ENCODE measurements at places on chromosomes 11 and 22.

- DNase-seq, result peak; percentile 85
Observed at GRCh38 chr11:86551288-86552092, 120.9 kb downstream of the ME3 start.

- DNase-seq, result no peak
Observed at GRCh38 chr11:119727523-119728151, 1.4 kb downstream of the NECTIN1 start.

GRCh38 chr11:62404901-62405300, 13.9 kb upstream of the SCGB1A1 start:
- DNase-seq, result no peak

DNA sequence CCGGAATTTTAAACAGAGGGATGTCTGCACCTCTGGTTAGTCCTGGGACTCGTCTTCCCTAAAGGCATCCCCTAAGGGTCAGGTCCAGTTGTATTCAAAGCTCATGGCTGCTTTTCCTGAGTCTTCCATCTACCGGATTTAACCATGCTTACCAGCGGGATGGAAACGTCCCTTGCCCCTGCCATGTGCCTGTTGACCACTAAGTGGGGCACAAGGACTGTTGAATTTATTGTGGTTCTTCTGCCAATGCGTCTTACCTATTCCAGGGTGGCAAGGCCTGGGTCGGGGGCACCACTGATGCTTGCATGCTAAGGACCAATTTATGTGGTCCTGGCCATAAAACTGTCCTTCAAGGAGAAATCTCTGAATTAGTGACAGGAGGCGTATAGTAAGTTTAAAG, 25.6 kb downstream of the ANKRD42 start:
- DNase-seq, result peak; percentile 1

DNA sequence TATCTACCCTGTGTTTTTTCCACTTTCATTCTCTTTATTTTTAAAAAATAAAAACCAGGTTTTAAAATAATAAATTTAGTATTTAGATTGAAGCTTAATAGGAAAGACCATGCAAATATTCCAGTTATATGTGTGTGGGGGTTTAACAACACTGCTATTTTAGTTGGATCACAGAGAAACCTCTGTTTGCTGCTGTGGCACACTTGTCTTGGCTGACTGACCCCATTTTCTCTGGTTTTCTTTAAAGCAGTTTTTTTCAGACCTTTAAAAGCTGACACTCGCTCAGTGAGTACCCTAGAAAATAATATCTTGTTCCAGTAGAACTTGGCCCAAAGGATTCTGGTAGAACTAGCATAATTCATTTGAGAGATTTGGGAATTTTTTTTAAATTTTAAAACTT, 31.6 kb downstream of the ACER3 start:
- no peak for DNase-seq

- no peak for DNase-seq
Observed at GRCh38 chr22:22343581-22344296, 99.2 kb downstream of the VPREB1 start.

DNA sequence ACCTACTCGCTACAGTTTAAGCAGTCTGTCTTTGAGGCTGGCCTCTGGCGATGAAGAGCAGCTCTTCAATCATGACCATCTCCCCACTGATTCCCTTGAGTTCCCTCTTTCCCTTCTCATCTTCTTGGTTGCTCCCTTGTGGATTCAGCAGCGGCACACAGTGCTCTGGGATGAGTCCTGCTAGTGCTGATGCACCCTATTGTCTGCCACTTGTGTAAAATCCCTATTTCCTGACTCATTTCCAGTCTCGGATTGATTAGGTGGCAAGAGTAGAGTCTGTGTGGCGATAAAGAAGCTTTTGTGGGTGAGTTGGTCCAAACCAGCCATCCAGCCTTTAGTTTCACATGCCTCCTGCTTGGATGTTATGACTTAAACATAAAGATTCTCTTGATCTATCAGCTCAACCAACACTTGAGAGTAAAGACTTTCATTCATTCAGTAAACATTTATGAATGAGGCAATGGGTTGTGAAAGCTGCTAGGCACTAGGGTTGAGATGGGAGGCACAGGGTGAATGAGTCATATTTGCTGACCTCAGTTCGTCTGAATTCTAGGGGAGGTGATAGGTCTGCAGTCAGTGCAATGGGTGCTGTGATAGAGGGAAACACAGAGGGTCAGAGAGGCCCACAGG, 219.4 kb upstream of the RAG2 start:
- peak; percentile 14 for DNase-seq

DNA sequence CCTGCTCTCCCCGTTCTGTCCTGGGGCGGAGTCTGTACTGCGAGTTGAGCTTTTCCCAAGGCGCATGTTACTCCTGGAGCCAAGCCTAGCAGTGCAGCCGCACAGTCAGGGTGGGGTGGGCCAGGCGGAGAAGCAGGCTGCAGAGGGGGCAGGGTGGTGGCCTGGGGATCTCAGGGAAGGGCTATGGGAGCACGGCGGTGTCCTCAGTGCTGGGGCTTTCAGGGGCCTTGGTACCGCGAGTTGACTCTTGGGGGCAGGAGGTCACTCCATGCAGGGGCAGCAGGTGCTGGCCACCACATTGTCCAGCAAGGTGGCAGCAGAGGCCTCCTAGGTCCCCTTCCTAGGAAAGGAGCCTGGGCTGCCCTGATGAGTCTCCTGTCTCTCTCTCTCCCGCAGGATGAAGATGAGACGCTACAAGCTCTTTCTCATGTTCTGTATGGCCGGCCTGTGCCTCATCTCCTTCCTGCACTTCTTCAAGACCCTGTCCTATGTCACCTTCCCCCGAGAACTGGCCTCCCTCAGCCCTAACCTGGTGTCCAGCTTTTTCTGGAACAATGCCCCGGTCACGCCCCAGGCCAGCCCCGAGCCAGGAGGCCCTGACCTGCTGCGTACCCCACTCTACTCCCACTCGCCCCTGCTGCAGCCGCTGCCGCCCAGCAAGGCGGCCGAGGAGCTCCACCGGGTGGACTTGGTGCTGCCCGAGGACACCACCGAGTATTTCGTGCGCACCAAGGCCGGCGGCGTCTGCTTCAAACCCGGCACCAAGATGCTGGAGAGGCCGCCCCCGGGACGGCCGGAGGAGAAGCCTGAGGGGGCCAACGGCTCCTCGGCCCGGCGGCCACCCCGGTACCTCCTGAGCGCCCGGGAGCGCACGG, 14.9 kb upstream of the MIEF1 start:
- no peak for DNase-seq

DNA sequence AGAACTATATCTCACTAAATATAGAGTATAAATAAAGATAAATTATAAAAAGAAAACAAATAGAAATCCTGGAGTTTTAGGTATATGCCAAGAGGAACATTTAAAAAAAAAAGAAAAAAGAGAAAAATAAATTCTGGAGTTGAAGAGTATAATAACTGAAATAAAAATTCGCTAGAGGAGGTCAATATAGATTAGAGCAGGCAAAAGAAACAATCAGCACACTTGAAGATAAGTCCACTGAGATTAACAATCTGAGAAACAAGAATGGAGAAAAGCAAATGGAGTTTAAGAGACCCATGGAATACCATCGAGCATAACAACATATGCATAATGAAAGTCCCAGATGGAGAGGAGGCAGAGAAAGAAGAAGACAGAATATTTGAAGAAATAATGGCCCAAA, 14.3 kb upstream of the BEST1 start:
- DNase-seq, result no peak

GRCh38 chr11:88174709-88175568, at the start of gene RAB38:
TSS of gene RAB38 (minus strand) at chr11:88175443. CDS start at chr11:88175384, 59 bp downstream.
- peak; percentile 83 for DNase-seq

DNA sequence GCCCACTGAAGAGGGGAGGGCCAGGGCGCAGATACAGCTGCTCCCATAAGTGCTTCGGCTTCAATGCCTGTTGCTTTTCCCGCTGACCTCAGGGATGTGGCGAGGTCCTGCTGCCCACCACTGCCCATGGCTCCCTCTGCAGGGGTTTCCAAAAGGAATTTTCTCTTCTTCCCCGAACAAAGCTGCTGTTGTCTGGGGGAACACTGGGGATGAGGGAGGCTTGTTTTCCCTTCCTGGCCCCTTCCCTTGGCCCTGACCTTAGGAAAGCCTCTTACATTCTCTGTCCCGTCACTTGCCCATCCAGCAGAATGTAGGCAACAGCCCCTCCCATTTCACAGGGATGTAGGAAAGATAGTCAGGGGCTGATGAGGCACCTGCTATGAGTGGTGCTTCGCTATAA, 34.8 kb downstream of the CD82 start:
- DNase-seq, result no peak

GRCh38 chr11:57287884-57288283, 36.9 kb downstream of the TNKS1BP1 start:
- DNase-seq, result no peak

DNA sequence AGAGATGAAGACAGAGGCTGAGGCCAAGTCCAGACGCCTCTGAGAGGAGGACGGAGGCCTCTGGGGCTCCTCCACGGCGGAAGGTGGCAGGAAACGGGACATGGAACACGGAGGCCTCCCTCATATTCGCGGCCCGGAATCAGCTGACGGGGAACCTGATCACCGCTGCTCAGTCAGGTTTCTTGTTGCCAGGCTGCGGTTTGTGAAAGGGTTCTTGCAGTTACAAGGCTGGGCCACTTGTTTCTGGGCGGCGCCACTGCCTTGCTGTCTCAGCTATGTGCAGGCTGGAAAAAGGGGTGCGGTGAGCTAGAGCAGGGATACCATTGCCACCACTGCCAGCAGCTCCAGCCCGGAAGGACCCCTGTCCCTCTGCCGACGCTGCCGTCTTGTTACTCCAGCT, 10.0 kb upstream of the MMP1 start:
- peak; percentile 9 for DNase-seq

GRCh38 chr11:110912437-110912836, 200.2 kb upstream of the ARHGAP20 start:
- no peak for DNase-seq

DNA sequence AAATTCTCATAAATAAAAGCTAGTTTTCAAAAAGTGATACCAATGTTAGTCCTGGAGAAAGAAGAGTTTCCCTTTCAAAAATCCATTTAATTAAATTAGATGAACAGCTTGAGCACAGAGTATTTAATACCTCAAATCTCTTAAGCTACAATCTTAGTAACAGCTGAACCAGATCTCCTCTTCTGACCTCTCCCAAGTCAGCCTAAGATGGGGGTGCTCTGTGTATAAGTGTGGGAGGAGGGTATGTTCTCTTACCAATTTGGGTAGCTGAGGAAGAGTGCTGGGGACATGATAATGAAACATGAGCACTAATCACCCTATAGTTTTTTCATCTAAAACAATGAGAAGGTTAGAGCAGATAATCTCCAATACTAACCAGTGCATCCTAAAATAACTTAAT, 9.6 kb downstream of the TPH1 start:
- no peak for DNase-seq

GRCh38 chr11:68584991-68585524, 99.3 kb upstream of the GAL start:
- DNase-seq, result no peak

GRCh38 chr11:88179971-88180629, 4.9 kb upstream of the RAB38 start:
- no peak for DNase-seq

DNA sequence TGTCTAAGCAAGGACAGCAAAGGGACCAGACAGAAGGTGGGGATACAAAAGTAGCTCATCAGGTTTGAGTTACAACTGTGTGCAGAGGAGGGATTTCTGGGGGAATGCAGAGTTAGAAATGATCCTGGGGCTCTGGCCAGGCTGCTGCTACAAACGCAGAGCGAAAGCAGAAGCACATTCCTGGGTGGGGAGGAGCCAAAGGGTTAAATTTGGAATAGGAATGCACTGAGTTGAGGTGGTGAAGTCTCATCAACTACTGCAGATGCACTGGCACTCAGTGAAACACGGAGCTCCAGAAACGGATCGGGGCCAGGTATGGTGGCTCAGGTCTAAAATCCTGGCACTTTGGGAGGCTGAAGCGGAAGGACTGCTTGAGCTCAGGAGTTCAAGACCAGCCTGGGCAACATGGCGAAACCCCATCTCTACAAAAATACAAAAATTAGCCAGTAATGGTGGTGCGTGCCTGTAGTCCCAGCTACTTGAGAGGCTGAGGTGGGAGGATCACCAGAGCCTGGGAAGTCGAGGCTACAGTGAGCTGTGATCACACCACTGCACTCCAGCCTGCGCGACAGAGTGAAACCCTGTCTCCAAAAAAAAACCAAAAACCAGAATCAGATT, 3.2 kb downstream of the CHKA start:
- DNase-seq, result no peak

GRCh38 chr11:73461964-73462363, 85.8 kb downstream of the RELT start:
- DNase-seq, result no peak

DNA sequence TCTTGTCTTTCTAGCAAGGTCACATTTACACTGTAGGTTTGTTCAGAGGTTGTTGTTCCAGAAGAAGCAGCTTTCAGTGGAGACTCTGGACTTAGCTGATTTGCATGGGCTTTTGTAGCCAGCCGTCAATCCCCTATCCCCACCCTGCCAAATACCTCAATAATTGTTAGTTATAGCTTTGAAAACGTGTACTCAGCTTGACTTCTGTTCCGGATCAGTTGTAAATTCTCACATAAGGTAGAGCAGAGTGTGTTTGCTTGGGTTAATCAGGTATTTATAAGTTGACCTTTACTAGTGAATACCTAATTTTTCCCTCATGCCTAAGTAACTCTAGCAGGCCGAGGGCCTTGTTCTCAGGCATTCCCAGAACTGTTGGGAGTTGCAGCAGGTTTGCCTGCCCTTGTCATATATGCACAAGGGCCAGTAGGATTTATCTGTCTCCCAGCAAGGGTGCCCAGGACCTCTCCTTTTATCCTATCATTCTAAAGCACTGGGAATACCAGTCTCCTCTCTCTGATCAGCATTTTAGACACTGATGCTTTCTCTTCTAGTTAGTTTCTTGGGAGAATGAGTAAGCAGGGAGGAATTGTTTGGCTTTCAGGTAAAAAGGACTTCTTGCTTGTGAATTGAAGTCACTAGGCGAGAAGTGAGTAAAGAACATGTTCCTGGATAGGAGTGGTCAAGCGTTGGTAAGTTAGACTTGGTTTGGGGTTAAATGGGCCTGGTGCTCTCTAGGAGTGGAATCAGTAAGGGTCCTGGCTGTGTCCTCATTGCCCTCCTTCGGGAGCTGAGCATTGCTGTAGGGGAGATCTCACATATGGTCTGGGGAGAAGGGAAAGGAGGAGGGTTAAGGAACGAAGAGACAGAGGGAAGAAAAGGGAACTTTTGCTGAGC, 22.1 kb downstream of the STIM1 start:
- DNase-seq, result no peak

DNA sequence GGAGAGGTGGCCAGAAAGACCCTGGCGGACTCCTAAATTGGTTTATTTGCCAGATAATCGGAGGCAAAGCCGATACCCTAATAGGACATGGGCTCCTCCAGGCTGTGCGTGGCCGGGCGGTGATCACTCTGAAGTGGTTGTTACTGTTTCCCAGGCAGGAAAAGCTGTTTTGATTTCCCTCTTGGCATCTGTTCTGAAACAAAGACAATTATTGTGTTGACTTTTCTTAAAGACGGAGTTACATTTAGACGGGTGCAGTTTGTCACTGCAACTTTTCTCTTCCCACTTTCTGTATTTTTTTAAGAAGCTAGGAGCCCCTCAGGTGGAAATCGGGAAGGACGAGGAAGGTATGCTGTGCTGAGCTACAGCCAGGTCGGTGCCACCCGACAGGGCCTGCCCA, 1288.4 kb downstream of the BRD1 start:
- DNase-seq, result no peak
